ENCODE measurements at places on chromosomes 1 and 21. TPM values are rescaled to one million over a fixed set of nuclear protein-coding genes. Genes with fewer than 3 reads are reported as not detected.

Gene LIN28A
- not detected for total RNA-seq

Gene CRB1
- total RNA-seq = 0.09 TPM

Gene SERTAD4
- 16.7 TPM for total RNA-seq

GRCh38 chr1:19062258-19063029 lies 106.0 kb upstream of the IFFO2 start:
- DNase-seq = no peak

DNA sequence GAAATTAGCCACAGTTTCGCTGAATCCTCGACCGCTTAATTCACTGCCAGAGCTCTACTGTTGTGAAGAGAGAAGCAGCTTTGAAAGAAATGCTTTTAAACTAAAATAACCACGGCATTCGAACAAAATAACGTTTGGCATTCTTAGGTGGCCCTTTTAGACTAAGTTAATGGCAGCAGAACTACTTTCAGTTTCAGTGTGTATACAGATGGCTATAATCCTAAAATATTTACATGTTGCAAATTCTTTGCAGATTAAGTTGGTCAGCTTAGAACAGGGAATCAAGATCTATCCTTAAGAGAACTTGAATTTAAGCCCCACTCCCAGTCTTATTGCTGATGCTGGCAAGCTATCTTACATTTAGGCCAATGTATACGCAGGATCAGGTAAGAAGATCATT lies 62.7 kb downstream of the ADSS2 start:
- DNase-seq = peak; percentile 22

DNA sequence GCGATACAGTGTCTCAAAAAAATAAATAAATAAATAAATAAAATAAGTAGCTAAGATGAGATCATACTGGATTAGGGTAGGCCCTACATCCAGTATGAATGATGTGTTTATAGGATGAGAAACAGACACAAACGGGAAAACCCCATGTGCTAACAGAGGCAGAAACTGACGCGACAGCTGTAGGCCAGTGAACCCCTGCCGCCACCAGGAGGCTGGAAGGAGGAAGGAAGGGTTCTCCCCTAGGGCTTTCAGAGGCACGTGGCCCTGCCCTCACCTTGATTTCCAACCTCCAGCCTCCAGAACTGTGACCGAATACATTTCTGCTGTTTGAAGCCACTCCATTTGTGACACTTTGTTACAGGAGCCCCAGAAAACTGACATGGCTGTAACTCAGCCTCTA lies 38.5 kb downstream of the CHD5 start:
- DNase-seq = no peak

DNA sequence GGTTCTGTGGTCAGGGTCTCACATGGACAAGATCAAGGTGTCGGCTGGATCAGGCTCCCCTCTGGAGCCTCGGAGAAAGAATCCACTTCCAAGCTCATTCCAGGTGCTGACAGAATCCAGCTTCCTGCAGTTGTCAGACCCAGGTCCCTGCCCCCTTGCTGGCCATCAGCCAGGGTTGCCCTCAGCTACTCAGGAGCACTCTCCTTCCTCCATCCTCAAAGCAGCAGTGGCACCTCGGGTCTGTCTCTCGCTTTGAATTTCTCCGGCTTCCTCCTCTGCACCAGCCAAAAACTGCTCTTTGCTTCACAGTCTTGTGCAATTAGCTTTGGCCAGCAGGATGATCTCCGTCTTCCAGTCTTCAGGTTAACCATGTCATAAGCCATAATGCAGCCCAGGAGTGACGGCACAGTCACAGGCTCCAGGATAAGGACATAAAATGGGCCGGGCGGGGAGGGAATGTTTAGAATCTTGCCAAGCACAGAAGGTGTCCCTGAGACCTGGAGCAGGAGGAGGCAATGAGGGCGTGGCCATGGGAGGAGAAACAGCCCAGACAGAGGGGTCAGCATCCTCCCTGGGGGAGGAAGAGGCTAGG lies 79.4 kb upstream of the SLC25A33 start:
- DNase-seq = peak; percentile 23

DNA sequence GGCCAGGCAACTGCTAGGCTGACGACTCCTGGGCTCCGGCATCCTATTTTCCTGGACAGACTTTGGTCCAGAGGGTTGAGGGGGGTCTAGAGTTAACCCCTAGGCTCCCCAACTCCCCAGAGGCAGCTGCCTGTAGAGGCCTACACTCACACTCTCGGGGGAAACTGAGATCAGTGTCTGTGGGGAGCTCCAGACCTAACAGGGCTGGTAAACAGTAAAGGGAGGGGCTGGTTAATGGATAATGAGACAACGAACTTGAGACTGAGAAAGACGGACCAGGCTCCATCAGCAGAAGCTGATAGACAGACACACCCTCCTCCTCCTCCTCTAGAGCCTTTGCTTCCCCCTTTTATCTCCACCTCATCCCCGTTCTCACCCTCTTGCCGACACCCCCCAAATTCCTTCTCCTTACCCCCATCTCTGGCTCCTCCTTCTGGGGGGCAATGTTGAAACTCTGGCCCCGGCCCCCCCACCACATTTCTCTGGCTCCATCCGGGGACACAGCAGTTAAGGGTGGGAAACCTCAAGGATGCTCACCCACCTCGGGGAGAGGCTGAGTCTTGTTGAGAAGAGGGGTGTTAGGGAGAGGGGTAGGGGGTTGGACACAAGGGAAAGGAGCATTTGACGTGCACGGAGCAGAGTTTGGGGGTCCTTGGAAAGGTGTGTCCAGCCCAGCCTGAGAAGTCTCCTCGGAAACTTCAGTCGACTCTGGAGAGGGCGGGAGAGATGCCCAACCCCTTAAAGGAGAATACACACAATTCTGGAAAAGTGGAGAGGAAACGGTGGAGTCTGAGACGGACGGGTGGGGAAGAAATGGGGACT lies at the start of gene MTMR11:
Gene MTMR11 (minus strand): TSS at position 710 of the 822 bp plus-strand sequence. CDS start 232 bp downstream, at position 478.
- DNase-seq = peak; percentile 45

- DNase-seq = peak; percentile 19
Observed at GRCh38 chr1:106921186-106921585, 135.3 kb upstream of the PRMT6 start.

DNA sequence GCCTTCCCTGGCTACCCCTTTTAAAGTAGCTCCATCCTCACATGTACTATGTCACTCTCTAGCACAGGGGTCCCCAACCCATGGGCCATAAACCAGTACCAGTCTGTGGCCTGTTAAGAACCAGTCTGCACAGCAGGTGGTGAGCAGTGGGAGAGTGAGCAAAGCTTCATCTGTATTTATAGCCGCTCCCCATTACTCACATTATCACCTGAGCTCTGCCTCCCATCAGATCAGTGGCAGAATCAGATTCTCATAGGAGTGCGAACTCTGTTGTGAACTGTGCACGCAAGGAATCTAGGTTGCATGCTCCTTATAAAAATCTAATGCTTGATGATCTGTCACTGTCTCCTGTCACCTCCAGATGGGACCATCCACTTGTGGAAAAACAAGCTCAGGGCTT lies 116.6 kb upstream of the FOXD3 start:
- no peak for DNase-seq
